ENCODE measurements at places on chromosomes 5 and 9.

DNA sequence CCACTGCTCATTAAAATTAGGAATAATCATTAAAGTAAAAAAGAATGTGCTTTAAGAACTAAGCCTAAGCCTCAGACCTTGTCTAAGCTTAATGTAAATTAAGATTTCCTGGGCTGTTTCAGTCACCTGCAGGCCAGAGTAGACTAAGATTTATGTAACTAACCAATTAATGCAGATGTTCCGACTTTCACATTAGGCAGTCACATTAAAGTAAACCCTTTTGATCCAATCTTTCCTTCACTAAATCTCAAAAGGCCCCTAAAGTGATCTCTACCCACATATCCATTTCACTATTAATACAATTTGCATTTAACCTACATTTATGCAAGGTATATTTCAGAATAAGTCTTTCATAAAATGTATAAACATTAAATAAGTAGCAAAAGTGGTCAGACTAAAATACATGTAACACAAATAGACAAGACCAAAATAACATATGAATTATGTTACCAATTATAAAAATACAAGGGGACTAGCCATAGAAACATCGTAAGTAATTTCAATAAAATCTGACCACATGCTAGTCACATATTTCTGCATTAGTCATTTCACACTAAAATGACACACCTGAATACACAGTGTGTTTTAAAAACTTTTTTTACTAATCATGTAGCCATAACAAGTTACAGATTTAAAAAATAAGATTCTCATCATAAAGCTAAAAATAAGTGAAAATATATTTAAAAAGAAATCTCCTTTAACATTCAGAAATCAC, 7.7 kb downstream of the NR3C1 start:
- DNase-seq = no peak

DNA sequence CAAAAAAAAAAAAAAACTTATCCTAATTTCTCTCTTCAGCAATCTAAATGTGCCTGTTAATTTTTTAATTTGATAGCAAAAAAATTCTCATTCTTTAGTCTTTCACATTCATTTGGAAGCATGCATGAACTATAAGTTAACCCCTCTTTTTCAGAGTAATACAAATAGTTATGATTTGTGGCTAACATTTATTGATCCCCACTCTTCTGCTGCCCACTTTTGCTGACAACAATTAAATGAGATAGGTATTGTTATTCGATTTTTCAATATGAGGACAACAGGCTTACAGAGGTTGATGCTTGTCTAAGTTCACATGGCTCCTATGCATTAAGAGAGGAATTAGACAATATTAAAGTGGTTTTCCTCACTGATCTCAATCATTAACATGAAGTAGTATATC, 2.9 kb upstream of the NR3C1 start:
- no peak for DNase-seq

- no peak for DNase-seq
These were observed 384.2 kb upstream of the ZNF462 start for GRCh38 chr9:106478727-106479126.

DNA sequence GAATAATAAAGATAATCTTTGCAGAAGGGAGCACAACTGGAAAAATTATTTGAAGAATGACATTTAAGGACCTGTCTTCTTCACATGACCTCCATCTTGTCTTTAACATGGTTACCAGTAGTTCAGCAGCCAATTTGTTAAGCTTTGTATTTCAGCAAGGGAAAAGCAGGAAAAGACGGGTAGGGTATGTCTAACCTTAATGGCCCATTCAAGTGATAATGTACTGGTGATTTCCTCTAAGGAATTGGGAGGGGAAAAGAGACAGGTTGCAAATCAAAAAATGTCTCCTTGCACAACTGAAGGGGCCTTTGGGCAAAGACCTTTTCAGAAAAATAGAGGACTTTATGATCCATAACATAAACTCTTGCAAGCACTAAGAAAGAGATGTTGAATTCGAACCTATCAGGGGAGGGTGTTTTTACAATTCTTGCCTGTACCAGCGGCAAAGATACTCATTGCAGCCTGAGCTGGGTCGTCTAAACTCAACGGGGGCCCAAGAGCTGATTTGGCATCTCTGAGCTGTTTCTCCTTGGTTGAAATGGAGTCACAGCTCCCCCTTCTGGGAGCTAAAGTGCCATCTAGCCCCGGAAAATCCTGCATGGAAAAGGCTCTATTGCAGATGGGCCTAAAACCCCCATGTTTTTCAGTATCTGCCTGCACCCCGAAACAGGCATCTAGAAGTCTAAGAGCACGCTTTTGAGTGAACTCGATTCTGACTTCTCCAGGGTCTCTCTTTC, 3.8 kb downstream of the BRINP1 start:
- DNase-seq = peak; percentile 18

DNA sequence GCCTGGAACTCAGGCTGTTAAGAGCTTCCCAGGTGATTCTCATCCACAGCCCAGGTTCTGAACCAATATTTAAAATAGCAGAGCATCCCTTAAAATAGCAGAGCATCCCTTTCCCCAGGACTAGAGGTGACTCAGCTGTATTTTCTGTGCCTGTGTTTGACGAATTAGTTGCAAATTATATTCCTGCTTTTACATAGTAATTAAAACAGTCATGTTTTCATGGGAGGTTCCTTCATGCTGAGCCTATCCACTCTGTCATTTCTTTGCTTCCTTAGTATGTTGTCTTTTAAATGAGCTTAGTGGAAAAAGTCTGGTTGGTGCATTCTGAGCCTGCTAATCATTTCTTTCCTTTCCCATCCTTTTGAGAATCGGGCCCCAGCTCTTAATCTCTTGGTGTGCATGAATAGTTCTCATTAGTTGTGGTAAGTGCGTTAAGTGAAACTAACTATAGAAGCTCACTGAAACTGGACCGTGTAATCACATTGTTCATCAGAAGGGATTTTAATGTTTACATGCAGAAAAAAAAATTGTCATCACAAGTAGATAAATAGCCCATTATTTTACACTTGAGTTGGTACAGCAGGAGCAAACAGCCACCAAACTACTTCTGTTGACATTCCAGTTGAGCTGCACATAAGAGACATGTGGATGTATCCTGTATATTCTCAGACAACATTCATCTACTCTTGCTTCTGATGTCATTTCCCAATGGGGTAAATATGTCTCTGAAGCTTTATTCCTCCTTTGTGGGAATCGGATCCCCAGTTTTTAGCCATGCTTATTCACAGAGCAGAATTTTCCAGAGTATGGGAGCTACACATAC, 596.9 kb upstream of the WWC1 start:
- no peak for DNase-seq

DNA sequence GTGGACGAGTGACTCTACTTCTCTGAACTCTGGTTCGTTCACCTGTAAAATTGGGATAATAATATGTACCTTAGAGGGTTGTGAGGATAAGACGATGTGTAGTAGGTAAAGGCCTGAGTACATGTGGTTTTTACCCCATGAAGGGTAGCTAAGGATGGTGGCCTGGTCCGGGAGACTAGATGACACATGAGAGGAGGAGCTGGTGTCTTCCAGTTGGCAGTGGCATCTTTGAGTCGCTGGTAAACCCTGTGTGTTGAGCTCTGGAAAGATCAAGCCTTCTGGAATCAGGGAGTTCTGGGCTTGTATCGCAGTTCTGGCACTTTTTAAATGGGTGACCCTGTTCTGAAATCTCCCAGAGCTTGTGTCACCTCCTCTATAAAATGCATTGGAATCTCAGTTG, 166.4 kb upstream of the ZNF618 start:
- DNase-seq = no peak

DNA sequence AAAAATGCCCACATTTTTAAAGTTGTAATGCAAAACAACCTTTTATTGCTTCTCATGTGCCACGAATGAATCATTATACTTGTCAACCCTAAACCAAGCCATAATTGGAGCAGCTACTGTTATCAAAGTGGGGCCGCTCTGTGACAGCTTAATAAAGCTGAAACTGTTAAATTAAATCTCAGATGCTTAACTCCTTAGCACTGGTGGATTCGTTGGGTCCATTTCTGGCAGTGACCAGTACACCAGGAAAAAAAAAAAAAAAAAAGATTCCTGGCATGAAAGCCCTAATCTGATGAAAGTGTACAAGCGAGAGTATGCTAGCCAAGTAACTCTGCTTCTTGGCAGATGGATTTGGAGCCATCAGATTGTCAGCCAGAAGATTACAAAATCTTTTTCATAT, 164.8 kb downstream of the ZSWIM6 start:
- DNase-seq = peak; percentile 40

- no peak for DNase-seq
These were observed 170.5 kb downstream of the RGS3 start for GRCh38 chr9:113633782-113634595.

DNA sequence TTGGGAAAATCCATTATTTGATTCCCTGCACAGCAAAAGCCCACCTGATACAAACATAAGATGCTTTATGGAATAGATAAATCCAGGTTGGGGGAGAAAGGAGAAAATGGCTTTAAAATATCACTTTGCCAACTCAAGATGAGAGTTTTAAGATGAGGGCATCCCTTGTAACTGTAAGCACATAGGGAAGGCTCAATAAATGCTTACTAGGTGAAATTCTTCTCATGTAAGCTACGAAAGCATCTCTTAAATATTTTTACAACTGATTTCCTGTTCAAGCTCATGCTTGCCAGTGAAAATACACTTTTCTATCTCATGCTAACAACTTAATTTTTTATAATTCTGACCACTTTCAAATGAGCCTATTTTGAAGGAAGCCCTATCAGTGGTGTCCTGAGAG, 11.5 kb downstream of the CDH6 start:
- no peak for DNase-seq
